ENCODE measurements at places on chromosomes 16 and 17.

- DNase-seq, result no peak
These were observed 248.8 kb upstream of the TBX2 start for GRCh38 chr17:61150686-61151299.

DNA sequence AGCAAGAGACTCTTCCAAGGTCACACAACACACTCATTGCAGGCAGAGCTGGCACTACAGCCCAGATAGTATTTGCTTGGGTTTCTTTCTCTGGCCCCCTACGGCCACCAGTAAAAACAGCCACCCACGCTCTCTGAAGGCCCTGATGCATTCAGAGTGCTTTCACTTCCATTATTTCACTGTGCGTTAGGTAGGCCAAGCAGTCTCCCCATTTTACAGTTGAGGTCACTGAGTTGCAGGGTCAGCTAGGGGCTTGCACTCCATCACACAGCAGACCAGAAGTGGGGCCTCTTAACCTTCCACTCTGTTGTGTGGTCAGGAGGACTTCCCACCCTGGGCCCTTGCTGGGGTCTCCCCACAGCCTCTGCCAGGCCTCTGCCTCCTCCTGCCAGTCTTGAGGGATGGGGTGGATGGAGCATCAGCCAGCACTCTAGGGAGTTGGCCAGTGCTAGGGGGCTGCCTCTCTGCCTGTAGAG is 2.5 kb downstream of the TBX21 start:
- peak; percentile 68 for DNase-seq

DNA sequence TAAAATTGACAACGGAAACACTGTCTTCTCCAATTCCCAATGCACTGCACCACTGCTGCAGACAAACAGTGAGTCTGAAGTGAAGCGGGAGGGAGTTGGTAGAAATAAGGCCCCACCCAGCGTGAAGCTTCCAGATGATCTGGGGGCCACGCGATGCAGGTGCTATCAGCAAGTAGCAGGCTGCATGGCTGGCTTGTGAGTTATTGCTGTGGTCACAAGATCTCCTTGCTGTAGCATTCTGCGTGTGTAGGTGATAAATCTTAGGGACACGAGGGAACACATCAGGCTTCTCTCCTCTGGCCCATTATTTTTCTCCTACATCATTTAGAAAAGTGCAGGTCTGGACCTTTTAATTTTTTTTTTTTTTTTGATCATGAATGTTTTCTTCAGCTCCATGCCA is 407.6 kb downstream of the TMEM114 start:
- no peak for DNase-seq

- DNase-seq, result no peak
These were observed 12.0 kb downstream of the ARHGEF15 start for GRCh38 chr17:8322061-8322460.

- DNase-seq, result no peak
These were observed 40.2 kb upstream of the METTL16 start for GRCh38 chr17:2551928-2552327.

DNA sequence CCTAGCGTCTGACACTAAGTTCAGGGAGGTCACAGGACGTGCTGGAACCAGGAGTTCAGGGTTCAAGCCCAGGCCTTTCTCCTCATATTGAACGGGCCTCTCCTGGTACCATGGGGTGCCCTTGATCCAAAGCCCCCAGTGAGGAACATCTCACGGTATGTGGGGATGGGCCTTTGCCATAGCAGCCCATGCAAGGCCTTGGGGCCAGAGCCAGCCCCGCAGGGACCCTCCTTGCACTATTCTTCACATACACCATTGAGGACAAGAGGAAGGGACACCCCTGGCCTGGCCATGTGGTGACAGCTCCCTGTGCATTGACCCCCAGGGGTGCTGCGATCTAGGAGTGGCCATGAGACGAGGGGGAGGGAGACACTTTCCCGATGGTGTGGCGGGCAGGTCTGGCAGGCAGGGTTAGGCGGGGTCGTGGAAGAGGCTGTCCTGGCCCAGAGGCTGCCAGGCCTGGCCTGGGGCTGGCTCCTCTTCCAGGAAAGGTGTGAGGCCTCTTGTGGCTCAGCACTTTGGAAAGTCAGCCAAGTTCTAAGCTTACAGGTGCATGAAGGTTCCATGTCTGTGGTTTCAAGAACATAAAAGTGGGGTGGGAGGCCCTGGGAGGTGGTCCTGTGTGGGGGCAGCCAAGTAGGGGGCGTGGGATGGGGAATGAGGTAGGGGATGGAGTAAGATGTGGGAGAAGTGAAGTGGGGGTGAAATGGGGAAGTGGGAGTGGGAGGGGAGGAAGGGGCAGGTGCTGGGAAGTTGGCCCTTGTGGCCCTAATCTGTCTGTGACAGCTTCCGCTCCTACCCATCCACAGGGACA is 88.7 kb upstream of the CBX4 start:
- DNase-seq, result no peak

GRCh38 chr16:57798953-57799599 is 3.2 kb downstream of the KIFC3 start:
- DNase-seq, result no peak
